ENCODE measurements at places on chromosomes 2 and 18.

- DNase-seq, result no peak
Observed at GRCh38 chr18:27585602-27586173, 400.6 kb upstream of the CHST9 start.

- no peak for DNase-seq
Observed at GRCh38 chr2:348361-348916, 60.5 kb upstream of the ALKAL2 start.

DNA sequence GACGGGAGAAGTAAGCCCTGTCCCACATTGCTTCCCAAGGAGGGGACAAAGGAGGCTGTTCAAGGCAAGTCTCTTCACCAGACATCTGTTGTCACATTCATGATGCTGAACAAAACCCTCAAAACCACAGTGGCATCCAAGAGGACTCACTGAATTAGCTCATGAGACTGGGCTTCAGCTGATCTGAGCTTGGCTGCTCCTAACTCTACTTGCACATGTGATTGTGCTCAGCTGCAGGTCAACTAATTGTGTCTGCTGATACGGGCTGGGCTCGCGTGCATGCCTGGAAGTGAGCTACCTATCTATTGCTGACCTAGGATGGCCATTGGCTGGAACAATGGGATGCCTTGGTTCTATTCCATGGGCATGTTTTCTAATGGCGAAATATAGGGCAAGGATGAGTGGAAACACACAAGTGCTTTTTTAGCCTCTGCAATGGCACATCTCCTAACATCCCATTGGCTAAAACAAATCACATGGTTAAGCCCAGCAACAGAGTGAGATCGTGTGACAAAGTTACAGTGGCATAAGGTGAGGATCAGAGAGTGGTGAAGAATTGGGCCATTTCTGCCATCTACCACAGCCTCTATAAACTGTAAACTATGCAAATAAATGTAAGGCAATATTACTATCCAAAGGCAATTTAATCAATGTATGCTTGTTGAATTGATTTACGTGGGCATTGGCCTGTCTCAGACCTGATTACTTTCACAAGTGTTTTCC, 52.9 kb upstream of the CAPN13 start:
- DNase-seq, result no peak

DNA sequence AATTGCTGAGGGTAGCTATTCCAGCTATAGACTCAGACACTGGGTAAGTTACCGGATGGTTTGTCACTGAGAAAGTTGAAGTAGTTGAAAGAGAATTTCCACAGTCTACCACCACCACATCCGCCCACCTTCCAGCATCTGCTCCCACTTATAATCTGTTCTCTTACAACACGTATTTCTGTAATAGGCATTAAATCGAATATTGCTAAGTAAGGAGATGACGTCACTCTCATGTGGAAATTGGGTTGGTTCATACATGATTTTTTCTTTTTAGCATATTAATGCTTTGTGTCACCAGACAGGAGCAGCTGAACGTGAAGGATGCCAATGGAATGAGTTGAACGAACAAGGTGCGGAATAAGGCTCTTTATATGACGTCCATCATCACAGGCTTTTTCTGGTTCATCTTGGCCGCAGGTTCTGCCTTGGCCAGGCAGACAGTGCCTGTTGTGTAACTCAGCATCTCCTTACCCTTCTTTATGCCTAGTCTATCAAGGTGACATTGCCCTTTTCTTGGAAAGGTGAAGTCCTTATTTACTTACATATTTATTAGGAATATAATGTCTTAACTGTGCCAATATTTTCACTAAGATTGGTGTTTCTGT, 45.9 kb downstream of the THUMPD2 start:
- DNase-seq, result no peak

GRCh38 chr2:113672326-113672932, 45.4 kb downstream of the RABL2A start:
- DNase-seq, result no peak

- DNase-seq, result no peak
Observed at GRCh38 chr2:57044931-57045635, 861.3 kb downstream of the CCDC85A start.

DNA sequence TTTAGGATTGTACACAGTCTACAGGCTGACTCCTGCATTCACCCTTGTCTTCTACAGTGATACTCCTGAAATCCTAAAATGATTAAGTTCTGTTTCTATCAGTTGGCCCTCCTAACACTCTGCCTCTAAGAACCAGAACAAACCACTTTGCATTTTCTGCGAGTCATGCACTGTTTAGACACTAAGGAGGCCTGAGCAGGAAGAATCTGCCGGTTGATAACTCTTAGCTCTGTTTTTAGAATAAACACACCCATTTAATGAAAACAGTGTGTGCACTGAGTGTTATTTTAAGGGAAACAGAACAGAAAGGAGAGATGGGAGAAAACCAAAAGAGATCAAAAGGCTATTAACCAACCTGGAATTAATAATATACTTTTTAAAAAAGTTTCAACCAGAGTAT, 22.9 kb upstream of the SSB start:
- no peak for DNase-seq

GRCh38 chr2:11837875-11838734, 91.7 kb downstream of the LPIN1 start:
- no peak for DNase-seq

- no peak for DNase-seq
Observed at GRCh38 chr2:53208815-53209214, 558.8 kb upstream of the CHAC2 start.

DNA sequence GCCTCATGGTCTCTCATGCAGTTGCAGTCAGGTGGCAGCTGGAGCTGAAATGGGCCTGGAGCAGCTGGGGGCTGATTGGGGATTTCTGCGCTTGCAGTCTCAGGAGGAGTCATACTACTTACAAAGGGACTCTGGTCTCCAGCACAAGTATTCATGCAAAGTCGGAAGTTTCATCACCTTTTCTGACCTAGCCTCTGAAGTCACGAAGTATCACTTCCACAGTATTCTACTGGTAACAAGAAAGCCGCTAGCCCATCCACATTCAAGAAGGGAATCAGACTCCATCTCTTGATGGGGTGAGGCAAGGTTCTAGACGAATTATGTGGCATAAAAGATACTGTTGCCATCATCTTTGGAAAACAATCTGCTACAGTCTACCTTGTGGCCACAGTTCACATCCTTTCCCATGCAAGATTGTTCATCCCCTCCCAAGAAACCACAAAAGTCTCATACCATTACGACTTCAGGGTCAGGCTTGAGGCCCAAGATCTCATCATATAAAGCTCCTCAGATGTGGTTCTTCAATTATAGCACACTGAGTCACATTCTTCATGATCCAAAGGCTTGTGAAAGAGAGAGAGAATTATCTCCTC, 95.3 kb downstream of the SMC6 start:
- no peak for DNase-seq

DNA sequence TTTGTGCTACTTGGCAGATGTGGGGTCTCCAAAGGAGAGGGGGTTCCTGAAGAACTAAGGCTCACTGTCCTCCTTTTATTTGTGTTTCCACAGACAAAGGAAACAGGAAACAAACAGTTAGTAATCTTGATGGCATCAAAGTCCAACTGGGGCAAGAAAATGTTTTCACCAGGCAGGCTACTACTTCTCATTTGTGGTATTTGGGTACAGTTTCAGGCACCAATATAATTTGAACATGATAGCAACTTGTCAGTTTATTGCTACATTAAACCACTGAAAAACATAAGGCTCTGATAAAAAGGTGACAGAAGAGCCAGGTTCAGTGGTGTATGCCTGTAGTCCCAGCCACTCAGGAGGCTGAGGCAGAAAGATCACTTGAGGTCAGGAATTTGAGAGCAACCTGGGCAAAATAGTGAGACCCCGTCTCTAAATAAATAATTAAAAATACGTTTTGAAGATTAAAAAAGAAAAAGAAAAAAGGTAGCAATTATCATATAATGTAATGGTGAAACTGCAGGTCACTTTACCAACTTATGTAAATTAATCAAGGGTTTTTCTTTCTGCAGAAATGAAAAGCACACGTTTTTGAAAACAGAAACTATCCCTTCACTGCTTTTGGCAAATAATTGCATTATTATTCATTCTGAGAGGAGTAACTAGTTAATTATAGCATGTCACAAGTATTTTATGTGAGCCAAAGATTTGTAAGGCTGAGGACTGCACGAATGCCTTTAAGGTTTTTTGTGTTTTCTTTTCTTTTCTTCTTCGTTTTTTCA, 157.5 kb upstream of the CAVIN2 start:
- no peak for DNase-seq

DNA sequence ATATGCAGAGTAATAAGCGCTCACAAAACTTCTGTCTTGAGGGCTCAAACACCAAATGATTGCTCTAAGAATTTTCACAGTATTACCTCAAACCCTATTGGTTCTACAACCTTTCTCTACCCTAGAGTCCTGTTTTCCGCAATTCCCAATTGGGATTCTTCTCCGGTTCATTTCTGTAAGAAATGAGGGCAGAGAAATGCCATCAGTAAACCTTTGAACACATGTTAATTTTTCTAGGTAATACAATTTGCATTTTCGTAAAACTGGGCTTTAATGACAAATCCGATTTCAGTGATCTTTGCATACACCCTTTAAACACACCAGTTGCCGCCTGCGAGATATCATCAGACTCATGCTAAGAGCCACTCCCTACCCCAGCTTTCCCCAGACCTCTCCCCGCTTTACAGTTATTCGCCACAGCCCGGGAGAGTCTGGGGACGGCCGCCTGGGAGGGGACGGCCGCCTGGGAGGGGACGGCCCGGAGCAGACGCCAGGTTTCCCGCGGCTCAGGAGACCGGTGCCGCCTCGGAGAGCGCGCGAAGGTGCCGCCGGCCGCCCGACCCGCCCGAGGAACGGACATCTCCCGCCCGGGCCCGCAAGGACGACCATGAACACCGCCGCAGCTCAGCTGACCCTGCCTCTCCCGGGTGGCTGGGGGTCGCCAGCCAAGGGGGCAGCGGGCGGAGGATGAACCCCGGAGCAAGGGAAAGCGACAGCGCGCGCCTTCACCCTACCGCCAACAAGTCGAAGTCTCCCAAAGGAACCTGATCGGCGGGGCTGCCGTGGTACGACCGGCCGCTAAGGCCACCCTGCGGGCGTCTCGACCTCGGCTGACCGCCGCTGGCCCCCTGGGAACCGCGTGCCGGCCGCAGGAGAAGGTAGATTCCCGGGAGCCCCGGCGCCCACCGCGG, 463 bp downstream of the SMC6 start:
- no peak for DNase-seq

GRCh38 chr2:159891917-159892730, 94.1 kb upstream of the CD302 start:
- DNase-seq, result no peak

DNA sequence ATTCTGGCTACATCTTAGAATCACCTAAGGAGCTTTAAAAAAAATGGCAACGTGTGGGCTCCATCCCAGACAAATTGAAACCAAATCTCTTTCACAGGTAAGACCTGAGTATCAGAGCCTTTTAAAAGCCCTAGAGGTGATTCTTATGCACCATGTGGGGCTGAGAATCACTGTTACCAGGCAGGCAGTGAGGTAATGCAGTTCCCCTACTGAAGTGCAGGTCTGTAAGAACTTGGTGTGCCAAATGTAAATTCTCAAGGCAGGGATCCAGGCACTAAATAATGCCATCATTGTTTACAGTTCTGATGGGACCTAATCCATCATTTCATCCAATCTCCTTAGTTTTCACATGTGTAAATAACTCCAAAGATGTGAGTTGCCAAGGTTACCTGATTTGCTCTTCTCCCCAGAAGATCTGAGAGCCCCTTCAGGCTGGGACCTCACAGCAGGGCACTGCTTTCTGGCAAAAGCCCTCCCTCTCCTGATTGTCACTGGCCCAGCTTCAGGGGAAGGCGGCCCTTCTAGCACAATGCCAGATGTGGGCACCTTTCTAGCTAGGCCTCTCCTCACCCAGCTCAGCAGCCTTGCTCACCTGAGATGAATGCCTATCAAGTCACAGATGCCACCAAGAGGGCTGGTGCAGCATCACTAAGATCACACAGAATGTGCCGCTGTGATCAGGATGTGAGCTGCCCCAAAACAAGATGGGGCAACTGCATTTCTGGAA, 73.6 kb upstream of the RGPD5 start:
- no peak for DNase-seq

GRCh38 chr18:39215920-39216319, 1650.3 kb upstream of the CELF4 start:
- DNase-seq, result no peak

GRCh38 chr2:136764452-136765255, 691 bp upstream of the THSD7B start:
- no peak for DNase-seq

DNA sequence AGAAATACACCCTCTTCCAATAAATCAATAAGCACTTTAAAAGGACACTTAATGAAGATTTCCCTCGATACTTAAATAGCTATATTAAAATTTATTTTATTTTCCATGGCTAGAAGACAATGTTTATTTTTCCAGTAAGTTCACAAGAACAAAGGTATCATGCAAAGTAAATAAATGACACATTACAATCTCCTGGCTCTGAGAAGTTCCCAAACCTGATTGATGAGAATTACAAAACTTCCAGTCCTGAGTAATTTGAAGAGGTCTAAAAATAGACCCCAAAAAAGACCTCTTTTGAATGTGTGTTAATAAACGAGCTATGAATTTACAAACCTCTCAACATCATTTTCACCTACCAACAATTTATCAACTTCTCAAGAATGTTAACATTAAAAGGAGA, 1.5 kb upstream of the PEX13 start:
- DNase-seq, result no peak

GRCh38 chr18:2956056-2956455, 56.9 kb downstream of the LPIN2 start:
- no peak for DNase-seq

DNA sequence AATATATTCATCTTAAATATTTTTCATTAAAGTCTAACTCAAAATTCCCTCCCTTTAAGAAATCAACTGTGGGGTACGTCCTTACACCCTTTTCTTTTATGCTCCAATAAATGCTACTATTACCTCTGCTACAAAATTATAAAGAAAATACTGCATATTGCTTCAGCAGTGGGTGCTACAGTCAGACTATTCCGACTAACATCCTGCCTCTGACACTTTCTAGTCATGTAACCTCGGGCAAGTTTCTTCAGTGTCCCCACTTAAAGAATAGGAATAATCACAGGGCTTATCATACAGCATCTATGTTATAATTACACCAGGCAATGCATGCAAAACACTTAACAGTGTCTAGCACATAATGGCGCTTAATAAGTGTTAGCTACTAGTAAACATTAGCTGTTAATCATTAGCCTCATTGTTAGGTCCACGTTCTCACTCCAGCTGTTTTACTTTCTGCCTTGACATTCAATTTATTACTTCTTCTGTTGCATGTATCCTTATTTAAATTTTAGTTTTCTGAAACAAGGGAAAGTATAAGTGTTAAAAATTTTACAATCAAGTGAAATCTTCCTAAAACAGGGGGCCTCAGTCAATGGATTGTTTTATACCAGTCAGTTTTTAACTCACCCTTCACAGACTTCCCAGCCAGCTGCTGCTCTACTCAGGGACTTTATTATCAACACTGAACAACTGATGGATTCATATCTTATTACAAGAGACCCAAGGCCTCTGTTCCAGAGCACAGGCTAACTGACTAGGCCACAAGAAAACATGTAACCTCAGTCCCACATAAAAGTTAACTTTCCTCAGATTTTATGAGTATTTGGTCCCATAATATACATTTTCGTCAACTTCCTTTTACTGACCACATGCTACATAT, 54.0 kb downstream of the CLASP1 start:
- DNase-seq, result no peak

All from iPS DF 19.7 (cell line).